ENCODE measurements at places on chromosomes 12 and 14.

DNA sequence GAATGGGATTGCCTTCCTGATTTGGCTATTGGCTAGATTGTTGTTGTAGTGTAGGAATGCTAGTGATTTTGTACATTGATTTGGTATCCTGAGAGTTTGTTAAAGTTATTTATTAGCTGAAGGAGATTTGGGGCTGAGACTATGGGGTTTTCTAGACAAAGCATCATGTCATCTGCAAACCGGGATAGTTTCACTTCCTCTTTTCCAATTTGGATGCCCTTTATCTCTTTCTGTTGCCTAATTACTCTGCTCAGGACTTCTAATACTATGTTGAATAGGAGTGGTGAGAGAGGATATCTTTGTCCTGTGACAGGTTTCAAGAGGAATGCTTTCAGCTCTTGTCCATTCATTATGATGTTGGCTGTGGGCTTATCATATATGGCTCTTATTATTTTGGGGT is 265.7 kb upstream of the MGAT4C start:
- no peak for DNase-seq

DNA sequence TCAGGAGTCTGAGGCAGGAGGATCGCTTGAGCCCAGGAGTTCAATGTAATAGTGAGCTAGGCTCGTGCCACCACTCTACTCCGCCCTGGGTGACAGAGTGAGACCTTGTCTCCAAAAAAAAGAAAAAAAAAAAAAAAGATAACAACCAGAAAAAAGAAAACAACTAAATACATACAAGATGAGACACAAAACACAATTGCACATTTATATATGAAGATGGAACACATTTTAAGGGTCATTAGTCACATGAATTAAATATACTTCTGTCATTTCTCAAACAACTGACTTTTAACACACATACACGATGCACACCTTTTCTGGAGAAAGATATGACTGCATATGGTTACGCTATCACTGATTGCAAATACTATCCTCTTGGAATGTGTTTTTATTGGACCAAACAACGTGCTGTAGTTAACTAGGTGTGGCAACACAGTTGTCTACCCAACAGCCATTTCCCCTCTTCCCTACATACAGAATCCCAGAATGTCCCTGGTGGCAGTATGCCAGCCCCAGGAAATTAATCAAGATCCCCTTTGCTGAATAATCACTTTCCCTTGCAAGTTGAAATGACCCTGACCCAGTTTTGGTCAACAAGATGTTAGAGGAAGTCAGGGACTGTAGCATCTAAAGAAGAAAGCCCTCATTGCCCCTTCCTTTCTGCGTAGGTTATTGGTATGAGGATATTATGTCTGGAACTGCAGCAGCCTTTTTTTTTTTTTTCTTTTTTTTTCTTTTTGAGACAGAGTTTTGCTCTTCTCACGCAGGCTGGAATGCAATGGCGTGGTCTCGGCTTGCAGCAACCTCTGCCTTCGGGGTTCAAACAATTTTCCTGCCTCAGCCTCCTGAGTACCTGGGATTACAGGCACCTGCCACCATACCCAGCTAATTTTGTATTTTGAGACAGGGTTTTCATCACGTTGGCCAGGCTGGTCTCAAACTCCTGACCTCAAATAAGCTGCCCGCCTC is 5.6 kb upstream of the MYL6B start:
- DNase-seq: no peak

- no peak for DNase-seq
These were observed 23.3 kb downstream of the NUAK1 start for GRCh38 chr12:106115440-106115839.

DNA sequence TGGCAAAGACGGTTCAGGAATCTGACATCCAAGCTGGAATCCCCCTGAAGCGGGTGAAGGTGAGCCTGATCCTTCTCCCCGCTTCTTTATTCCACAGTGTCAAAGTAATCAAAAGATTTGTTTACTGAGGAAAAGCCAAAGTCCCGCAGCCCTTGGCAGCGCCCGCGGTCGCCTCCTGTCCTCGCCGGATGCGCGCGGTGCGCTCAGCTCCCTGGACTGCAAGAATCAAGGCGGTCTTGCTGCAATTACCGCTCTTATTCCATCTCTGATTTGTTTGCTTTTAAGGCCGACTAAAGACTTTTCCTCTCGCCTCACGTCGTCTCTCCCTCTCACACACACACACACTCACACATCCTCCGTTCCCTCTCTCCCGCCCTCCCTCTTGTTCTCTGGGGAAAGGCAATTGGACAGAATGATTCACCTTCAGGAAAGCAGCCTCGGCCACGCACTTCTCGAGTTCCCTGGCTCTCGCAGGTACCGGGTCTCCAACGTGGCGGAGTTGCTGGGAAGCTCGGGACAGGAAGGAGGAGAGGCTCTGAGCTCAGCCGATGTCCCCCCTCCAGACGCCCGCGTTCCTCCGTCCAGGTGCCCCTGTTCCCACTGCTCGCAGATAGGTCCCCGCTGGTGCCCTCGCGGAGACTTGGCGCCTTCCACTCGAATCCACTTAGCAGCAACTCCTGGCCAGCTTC is 68.6 kb upstream of the USP15 start:
- DNase-seq: no peak

DNA sequence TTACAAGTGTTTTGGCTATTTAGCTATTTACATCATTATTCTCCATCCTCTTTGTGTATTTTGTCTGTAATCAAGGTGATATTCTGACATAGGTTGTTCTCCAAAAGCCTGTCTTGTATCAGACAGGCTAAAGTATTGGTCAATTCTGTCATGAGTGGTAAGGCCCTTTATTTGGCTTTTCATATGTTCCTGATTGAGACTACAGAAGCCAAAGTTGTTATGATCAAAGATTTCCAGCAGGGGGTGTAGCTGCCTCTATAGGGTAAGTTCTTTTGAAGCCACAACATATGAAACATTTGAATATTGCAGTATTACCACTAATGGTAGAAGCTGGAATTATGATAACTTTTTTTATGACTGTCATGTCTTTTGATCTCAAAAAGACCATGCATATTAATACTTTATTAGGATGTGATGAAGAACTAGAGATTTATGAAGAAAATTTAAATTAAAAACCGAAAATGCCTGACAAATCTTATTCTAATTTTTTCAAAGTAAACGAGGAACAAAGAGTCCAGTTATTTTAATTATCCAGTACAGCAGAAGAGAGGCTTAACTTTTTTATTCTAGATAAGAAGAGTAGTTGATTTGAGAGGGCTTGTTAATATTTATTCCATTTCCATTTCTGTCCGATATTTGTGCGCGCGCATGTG is 3.4 kb upstream of the ARHGAP5 start:
- peak; percentile 38 for DNase-seq

Measured in activated T-cell treated with anti-CD3 and anti-CD28 coated beads, Interleukin-2, amount 50 U/mL, for 4 hours (primary cell).